ENCODE measurements at places on chromosomes 11 and 22.
A peak's percentile ranks its signal among the peaks of the same experiment; 100 is the strongest.

- no peak for DNase-seq
Measured at GRCh38 chr11:20844216-20844615, 174.8 kb downstream of the NELL1 start.

- peak; percentile 96 for DNase-seq
Measured at GRCh38 chr11:65329944-65330403, 3.7 kb upstream of the DPF2 start.

DNA sequence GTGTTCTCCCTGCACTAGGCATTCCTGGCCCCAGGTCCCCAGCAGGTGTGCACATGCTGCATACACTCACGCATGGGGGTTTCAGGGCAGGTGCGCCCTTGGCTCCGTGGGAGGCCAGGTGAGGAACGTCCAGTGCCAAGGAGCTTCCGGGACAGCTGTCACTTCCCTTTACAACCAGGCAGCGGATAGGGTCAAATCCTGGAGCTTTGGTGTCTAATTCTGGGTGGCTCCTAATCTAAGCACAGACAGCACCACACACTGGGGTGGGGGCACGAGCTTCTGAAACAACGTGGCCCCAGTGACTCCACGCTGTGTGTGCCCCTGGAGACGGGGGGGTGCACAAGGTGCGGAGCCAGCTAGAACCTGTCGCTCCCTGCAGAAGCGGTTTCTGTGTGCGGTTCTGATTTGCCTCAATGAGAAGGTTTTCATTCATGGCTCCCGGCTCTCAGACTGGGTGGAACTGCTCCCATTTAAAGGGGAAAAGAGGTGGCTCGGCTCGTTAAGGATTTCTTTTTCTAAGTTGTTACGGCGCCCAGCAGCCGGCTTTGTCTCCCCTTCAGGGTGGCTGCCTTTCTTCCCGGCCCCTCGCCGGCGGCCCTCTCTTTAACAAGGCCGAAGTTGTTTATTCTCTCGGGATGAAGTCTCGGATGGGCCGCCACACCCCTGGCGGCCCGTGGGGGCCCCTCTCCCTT lies 5.0 kb downstream of the CCND1 start:
- DNase-seq, result no peak

DNA sequence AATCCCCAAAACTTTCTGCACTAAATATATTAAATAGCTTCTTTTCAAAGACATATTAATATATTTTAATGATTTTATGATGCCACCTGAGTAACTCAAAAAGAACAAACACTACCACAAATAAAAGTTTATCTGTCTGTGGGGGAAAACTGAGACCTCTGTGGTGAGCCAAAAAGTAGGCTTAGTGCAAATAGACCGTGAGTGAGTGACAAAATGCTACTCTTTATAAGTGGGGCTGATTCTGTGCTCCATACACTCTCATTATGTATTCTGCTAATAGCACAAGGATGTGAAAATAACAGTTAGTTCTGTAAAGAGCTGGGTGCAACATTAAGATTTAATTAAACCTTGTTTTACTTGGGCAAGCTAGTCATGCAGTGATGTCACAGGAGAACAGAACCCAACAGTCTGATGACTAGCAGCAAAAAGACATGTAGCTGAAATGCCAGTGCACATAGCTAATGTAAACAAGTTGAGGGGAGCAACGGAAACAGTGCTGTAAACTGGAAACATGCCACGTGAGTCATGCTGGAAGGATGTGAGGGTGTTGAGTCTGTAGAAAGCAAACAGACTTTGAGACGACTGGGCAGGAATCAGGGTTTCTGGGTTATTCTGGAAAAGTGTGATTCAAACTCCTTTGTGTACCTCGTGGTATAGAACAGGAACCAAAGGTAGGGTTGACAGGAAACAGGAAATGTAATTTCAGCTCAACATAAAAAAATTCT lies 1130.4 kb downstream of the LRRC4C start:
- peak; percentile 83 for DNase-seq

GRCh38 chr22:45320357-45320976 lies 10.7 kb downstream of the FAM118A start:
- no peak for DNase-seq

- DNase-seq, result no peak
Measured at GRCh38 chr22:39431821-39432251, 25.0 kb upstream of the MGAT3 start.

DNA sequence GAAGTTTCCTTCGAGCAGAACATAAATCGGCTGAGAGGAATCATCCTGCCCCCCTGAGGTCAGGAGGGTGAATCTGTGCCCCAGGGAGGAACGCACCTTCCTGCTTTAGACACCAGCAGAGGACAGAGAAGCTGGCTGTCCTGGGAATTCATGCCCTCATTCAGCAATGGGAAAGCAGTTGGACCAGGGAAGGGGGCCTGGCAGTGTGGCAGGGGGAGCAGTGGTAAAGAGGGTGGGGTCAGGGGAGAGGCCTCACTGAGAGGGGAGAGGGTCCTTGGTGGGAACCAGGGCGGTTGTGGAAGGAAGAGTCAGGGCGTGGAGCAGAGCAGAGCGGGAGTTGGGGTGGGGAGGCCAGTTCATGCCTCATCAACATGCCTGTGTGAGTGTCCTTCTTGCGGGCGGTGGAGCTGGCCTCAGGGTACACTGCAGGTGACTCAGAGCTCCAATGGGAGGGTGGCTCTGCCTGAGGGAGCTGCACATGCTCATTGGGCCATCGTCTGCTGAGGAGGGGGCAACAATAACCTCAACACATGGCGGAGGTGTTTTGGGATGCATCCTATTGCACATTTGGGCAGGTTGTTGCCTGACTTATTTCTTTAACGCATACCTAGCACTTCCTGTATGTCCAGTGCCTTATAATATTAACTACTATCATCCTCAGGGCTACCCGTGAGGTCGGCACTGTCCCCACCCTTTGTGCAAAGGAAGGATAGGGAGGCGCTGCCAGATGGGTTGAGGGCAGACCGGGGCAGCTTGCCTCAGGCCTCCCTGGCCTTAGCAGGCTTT lies 23.2 kb downstream of the MED15 start:
- no peak for DNase-seq

DNA sequence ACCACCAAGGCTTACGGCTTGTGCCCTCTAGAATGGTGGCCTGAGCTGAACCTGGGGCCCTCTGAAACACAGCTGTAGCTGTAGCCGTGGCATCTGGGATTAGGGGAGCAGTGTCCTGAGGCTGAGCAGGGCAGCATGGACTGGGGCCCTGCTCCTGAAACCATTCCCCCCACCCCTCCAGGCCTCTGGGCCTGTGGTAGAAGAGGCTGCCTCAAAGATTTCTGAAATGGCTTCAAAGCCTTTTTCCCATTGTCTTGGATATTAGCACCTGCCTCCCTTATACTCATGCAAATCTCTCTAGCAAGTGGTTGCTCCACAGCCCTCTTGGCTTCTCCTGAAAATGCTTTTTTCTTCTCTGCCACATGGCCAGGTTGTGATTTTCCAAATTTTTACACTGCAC lies 106.9 kb downstream of the CTNND1 start:
- no peak for DNase-seq

DNA sequence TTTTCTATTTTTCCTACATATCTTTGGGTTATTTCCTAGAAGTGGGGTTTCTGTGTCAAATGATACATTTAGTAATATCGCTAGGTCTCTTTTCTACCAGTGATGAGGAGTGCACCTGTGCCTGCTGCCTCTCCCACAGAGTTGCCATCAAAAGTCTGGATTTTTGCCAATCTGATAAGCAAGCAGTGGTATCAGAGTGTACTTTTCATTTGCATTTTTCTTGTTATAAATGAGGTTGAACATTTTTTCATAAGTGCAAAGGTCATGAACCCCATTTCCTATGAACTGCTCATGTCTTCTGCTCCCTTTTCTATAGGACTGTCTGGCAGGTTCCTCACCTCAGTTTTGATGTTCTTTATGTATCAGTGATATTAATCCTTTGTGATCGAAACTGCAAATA lies 1.7 kb downstream of the TRPM5 start:
- DNase-seq, result no peak

DNA sequence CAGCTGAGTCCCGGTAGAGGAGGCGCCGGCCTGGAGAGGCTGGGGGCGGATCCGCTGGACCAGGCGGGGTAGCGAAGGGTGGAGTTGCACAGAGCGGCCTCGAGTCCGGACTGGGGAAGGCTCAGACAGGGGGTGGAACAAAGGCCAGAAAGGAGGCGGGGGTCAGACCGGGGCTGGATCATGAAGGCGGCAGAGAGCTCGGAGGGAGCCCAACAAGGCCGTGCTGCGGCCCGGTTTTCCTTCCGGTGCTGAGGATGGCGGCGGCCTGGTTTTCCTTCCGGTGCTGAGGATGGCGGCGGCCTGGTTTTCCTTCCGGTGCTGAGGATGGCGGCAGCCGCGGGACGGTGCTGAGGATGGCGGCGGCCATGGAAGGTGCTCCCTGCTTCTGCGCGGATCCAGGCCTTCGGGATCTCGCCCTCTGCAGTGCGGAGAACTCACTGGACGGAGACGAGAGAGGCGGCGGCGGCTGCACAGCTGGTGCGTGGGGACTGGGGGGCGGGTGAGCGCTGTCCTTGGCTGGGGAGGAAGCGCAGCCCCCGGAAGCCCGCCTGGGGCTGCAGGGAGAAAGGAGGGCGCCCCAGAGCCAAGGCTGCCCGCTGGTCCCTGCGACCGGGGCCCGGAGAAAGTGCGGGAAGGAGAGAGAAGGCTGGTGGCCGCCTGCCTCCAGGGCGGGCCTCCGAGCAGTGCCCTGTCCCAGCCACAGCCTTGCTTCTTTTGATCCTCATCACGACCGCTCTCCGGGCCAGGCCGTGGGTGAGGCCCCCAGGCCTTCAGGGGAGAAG lies 350.4 kb upstream of the B3GAT1 start:
- no peak for DNase-seq
